ENCODE measurements at places on chromosomes 3 and 15.

DNA sequence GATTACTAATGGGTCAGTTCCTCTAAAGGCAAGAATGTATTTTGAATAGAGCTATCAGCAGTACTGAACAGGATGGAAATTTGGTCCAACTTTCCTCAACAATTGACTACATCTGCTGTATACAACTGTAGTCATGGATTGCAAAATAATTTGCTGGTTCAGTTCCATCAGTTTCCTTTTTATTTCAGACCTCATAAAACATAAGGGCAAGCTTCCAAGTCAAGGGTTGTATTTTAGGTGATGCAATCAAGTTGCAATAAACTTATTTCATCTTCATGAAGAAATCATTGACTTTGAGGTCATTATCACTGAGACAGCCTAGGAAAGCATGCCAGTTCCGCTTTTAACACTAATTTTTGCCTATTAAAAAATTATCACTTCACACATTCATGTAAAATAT lies 90.4 kb upstream of the TSEN2 start:
- DNase-seq: no peak

- DNase-seq: no peak
Measured at GRCh38 chr3:9308298-9308990, 54.4 kb upstream of the THUMPD3 start.

DNA sequence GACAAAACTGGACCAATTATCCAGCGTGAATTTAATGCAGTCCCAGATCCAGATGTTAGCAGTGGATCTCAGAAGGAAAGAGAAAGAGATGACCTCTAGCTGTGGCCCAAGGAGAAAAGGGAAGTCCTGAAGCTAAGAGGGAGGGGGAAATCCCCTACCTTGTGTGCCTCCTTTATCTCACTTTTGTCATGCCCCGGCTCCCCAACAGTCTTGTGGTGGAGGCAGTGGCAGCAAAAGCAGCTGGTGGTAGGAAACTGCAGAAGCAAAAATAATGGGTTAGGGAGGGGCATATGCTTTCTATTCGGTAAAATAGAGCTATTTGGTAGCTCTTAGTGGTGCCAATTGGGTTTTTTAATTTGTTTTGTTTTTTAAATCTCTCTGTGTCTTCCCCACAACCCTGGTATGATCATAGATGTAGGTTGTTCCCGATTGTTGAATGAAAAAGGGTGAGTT lies 56.5 kb downstream of the MCTP2 start:
- DNase-seq: peak; percentile 14

- no peak for DNase-seq
Measured at GRCh38 chr3:161171113-161171512, 50.0 kb upstream of the NMD3 start.

DNA sequence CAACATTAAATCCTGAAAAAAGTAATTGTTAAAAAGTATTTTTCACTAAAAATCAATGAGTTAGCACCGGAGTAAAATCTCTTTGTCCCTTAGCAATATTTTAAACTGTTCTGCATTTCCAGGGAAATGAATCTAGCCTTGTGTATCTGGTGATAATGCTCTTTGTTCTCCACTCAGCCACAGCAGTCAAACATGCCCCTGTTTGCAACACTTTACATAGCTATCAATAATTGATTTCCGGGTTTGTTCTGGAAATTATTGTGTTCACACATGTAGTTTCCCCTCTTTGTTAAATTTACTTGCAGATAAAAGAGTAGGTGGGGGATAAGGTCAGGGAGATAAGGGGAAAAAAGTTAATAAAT lies 3.6 kb upstream of the A4GNT start:
- no peak for DNase-seq

- no peak for DNase-seq
Measured at GRCh38 chr15:76107169-76107568, 47.4 kb downstream of the TMEM266 start.

DNA sequence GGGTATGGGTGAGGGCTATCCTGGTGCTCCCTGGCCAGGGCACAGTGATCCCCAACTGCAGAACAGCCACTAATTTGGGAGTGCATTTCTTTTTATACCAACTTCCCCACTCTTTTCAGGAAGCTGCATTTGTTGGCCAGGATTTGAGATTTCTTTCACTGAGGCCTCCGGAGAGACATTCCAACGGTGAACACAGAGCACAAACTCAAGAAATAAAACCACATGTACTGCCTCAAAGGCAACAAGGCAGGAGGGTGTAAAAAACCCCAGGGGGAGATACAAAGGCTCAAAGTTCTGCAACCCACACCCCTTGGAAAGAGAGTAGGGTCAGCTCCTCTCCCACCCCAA lies 65.3 kb downstream of the CPN2 start:
- no peak for DNase-seq

DNA sequence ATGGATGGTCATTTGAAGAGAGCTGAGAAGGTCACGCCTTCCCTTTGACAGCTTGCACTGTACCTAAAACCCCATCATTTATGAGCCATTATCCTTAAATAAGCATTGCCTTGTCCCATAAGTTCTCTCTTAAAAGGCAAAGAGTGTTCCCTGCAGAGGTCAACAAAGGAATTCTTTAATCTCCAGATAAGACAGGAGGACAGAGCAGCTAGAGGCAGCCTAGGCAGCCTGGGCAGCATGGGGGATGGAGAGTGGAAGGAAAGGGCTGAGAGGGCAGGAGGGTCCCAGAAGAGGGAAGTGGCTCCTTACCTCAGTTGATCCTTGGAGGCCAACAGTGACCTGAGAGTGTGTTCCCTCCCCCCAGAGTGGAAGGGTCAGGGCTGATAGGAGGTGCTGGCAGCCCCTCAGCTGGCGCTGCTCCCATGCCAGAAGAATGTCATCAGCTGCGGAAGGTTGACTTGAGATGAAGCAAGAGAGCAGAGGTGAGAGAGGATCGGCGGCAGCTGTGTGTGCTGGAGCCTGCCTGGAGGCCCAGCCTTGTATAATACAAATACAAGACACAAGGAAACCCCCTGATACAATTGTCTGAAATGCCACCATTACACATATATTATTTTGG lies 12.8 kb downstream of the KBTBD13 start:
- DNase-seq: no peak

GRCh38 chr3:66693461-66694031 lies 192.7 kb upstream of the LRIG1 start:
- DNase-seq: no peak

DNA sequence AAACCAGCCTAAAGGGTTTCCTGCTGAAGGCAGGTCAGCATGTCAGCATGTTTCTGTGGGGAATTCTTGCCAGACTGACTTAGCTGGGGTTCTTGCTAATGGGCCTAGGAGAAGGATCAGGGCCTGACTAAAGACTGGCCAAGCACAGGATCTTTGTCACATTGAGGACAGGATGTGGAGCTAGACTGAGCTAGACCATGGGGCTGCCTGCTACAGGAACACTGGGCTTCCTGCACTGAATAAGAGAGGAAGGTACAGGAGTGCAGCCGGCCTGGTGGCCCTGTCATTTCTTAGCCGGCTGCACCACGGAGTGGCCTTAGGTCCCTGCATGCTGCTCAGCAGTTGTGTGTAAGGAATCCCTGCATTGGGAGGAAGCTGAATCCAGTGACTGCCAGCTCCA lies 68.2 kb downstream of the GABRG3 start:
- no peak for DNase-seq
